Glomerular endothelial cell (primary cell): ENCODE measurements at places on chromosomes 12 and 14. TPM values are rescaled to one million over a fixed set of nuclear protein-coding genes. Genes with fewer than 3 reads are reported as not detected.

GYS2 gene
- total RNA-seq: not detected in 2 replicates

GRCh38 chr14:50957296-50957695, 13.0 kb upstream of the PYGL start:
- DNase-seq: no peak

- DNase-seq: no peak
Observed at GRCh38 chr12:51797301-51797700, 51.2 kb downstream of the FIGNL2 start.

GRCh38 chr12:78088391-78088832, 257.7 kb downstream of the NAV3 start:
- peak; percentile 9 for DNase-seq

SERPINA6 gene
- total RNA-seq: not detected in 2 replicates

DNA sequence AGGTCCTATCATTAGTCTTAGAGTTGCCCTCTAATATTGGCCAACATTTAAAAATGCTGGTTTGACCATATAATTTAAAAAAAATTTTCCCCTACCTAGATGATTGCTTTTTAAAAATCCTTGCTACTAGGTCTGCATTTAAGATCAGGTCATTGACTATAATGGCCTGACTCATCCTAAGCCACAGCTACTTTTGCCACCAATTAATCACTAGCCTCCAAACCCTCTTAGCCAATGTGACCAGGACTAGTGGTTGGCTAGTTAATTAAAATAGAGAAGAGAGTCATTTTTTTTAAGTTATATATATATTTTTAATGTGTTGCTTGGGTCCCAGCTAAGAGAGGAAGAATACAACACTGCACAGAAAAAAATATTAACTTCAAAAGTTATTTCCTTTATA, 57.5 kb downstream of the SOS2 start:
- no peak for DNase-seq

- no peak for DNase-seq
Observed at GRCh38 chr12:127052511-127053232, 1214.3 kb upstream of the TMEM132C start.

GRCh38 chr12:114368685-114369452, 37.1 kb downstream of the TBX5 start:
- no peak for DNase-seq

GRCh38 chr12:82203086-82203485, 155.1 kb downstream of the CCDC59 start:
- DNase-seq: no peak

- no peak for DNase-seq
Observed at GRCh38 chr14:21494902-21495762, 16.0 kb downstream of the METTL3 start.

GRCh38 chr12:51667269-51667668, 76.2 kb downstream of the SCN8A start:
- DNase-seq: no peak

- no peak for DNase-seq
Observed at GRCh38 chr14:73057944-73058223, 450 bp upstream of the RBM25 start.

RAPGEF3 gene
- total RNA-seq: 24.4 and 38.2 TPM in 2 replicates

- no peak for DNase-seq
Observed at GRCh38 chr12:117844114-117844830, 124.5 kb downstream of the KSR2 start.

GRCh38 chr12:31318657-31319269, 7.2 kb downstream of the SINHCAF start:
- DNase-seq: no peak

DNA sequence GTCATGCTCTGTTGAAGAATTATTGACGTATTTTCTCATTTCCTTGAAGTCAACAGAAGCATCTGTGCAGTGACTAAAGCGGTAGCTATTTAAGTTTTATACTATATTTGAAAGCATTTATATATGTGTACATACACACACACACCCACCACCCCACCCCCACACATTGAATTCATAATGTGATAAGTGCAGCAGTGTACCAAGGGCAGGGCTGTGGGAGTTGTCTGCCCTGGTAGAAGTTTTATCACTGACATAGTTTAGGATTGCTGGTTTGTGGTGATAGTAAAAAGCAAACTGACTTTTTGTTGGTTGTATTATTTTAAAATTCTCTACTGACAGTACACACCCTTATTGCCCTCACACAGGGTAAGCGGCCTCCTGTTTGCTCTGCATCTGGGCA, 39.1 kb downstream of the GAS2L3 start:
- DNase-seq: no peak

GRCh38 chr14:29016050-29016900, 249.7 kb downstream of the FOXG1 start:
- DNase-seq: peak; percentile 36

LETMD1 gene
- total RNA-seq: 28.0 and 34.6 TPM in 2 replicates

GRCh38 chr14:64218344-64219240, 75.6 kb downstream of the ESR2 start:
- DNase-seq: no peak

- no peak for DNase-seq
Observed at GRCh38 chr14:67532998-67533753, at the start of gene PLEKHH1. Gene PLEKHH1, plus strand, starts transcription at chr14:67533290. Its CDS starts 8,578 bp downstream, at chr14:67541868.

GRCh38 chr14:56959869-56960268, 149.6 kb upstream of the OTX2 start:
- no peak for DNase-seq

NPFF gene
- 0.70 TPM in 1 of 2 replicates, not detected in the other for total RNA-seq

DNA sequence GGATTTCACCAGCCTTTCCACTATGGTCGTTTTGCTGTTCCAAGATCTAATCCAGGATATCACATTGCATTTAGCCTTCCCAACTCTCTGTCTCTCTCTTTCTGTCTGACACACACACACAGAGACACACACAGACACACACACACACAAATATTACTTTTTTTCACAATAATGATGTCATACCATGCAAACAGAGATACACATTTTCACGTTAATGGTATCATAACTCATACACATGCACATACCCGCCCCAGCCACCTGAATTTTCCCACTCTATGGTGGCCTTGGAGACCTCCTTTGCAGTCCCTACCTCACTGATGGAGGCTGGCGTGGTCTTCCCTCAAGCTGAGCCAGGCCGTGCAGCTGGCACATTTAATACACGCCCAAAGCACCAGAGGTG, 7.2 kb upstream of the MYL2 start:
- DNase-seq: no peak

DNA sequence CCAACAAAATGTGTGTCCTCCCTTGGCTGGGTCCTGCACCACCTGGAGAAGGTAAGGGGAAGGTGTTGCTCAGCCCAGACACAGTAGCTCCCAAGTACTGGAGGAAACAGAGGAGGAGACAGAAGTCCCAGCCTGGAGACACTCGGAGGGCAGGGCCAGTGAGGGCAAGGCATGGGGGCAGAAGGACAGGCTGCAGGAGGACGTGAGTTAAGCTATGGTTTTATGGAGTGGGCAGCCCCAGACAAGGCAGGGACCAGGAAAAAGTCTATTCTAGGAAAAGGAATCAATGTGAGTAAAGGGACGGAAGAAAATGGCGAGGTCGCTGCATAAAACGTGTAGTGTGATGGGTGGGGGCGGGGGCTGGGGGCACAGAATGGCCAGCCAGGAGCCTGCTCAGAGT, 210.1 kb upstream of the DIO3 start:
- DNase-seq: no peak

DNA sequence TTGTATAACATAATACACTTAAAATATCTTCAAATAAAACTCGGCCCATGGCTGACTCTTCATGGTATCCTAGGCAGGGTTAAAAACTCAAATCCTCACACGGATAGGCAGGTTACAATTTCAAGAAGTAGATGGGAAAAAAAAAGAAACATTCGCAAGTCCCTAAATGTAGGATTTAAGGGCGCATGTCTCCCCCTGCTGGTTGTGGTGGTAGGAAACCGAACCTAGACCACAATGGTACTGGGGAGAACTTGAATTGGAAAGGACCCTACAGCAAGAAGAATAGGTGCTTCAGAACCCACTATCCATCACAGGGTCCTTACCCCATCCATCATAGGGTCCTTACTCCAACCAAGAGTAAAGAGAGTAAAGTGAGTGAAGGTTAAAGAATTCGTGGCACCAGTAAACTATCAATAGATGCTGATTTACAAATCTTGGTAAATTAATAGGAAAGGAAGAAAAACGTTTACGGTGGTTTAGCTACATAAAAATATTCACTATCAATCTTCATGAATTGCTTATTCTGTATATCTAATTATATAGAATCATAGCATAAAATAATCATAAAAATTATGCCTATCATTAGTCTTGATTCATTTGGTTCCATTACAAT, 3.3 kb upstream of the CIPC start:
- peak; percentile 61 for DNase-seq

- DNase-seq: no peak
Observed at GRCh38 chr12:101769865-101770264, 30.6 kb upstream of the SYCP3 start.

DNA sequence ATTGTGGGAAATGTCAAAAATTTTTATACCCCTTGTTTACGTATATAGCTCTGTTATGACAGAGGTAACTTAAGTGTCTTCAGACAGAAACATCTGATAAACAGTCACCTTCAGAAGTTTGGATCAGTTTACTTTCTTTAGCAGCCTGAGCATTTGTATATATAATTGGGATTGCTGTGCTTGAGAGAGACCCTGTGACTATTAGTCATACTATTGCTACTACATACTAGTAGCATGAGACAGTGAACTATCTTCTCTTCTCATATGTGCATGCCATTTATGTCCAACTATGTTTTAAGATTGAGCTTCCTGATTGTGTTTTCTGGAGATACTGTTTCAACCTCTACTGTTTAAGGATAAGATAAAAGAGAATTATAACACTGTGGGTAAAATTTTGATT, 101.5 kb downstream of the PDE6H start:
- DNase-seq: no peak

PLEK2 gene
- 11.3 and 13.8 TPM in 2 replicates for total RNA-seq

TPH2 gene
- not detected in 2 replicates for total RNA-seq

GRCh38 chr12:116882742-116883141, 1.5 kb upstream of the HRK start:
- no peak for DNase-seq

- no peak for DNase-seq
Observed at GRCh38 chr12:106246891-106247673, 738 bp downstream of the CKAP4 start.

- DNase-seq: no peak
Observed at GRCh38 chr14:29927376-29928116, at the start of gene PRKD1. Gene PRKD1, minus strand, starts transcription at chr14:29927847.

GRCh38 chr14:65846196-65846868, 433.8 kb downstream of the FUT8 start:
- no peak for DNase-seq

GRCh38 chr12:93624595-93625294, 52.3 kb downstream of the SOCS2 start:
- DNase-seq: peak; percentile 44

DNA sequence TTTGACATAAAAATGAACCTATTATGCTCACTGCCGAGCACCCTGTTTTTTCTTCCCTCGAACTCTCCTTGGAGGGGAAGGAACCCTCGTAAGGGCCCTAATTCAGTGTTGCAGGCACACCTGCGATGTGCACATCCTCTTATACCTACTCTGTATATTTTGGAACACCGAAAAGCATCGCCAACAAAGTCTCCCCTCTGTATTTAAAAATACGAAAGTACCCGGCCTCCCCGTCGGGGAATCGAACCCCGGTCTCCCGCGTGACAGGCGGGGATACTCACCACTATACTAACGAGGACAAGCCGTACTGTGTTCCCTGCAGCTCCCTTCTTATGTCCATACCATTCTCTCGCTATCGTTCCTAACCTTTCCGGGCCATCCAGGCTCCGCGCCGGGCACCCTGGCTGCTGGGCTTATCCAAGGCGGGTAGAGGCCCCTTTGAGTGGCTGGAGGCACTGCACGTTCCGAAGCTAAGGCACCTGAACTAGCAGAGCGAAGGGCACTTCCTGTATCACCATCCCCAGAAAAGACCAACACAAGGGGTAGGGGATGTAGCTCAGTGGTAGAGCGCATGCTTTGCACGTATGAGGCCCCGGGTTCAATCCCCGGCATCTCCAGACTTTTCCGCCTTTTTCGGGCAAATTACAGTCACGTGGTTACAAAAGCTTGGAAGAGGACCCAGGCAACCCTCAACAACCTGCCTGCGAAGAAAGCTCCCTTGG, 25.1 kb upstream of the UBC start:
- no peak for DNase-seq

- no peak for DNase-seq
Observed at GRCh38 chr14:35046751-35047536, 872 bp downstream of the FAM177A1 start.

- DNase-seq: no peak
Observed at GRCh38 chr14:94395282-94395887, 7.0 kb upstream of the SERPINA1 start.

- no peak for DNase-seq
Observed at GRCh38 chr12:53102883-53103807, at the start of gene SOAT2. Gene SOAT2, plus strand, starts transcription at chr12:53103486. Its CDS starts 92 bp downstream, at chr12:53103578.

GRCh38 chr12:40105265-40105514, 691 bp downstream of the SLC2A13 start:
- no peak for DNase-seq

GRCh38 chr14:39430762-39431415, 1.3 kb downstream of the FBXO33 start:
- no peak for DNase-seq

METTL3 gene
- total RNA-seq: 45.0 and 49.8 TPM in 2 replicates
